ENCODE measurements at places on chromosomes 4 and X.

DNA sequence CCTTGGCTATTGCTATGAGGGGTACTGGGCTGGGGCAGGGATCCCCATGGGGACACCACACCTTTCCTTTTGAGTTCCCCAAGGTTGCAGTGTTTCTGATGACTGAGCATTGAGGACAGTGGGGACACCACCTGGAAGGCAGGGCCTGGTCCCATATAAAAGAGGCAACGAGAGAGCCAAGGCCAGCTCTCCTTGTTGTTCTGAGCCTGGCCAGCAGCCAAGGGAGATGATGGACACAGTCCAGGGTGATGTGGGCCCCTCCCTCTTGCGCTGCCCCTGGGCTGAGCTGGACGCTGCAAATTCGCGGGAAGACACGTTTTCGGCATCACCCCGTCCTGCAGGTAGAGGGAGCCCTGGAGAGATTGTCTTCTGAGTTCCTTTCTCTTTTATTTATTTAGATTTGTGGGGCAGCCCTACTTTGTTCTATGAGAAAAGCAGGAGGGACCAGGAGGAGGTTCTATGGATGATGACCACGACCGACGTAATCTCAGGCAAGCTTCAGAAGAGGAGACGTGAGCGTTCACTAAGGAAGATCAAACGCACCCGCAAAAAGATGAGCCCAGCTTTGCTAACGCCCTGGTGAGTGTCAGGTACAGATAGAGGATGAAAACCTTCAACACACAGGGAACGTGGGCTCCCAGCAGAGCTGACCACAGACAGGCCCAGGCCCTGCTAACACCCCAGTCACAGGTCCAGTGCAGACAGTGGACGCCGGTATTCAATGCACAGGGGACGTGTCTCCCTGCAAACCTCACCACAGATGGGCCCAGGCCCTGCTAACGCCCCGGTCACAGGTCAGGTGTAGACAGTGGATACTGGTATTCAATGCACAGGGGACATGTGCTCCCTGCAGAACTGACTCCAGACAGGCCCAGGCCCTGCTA lies 97.4 kb downstream of the SHOX start:
- no peaks in the 10 kb centered on the region for H3K4me1 ChIP-seq
- H3K27ac ChIP-seq, result no peak overlapping the region
- no peak overlapping the region for H3K4me3 ChIP-seq
- H3K27me3 ChIP-seq, result no peaks in the 10 kb centered on the region
- DNase-seq, result no peak

DNA sequence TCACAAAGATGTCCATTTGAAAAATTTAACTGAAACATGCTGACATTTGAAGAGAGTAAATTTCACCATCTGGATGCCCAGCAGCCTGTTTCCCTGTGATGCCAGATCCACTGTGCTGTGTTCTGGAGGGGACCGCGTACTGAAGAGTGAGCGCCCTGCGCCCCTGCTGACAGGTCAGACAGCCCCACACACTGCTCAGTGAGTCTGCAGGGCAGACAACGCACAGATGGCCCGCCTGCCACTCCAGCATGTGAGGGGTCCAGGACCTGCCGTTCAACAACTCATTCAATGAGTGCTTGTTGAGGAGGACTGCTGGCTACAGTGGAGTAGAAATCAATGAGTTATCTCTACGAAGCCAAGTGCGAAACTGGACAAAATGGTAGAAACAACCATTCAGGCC lies 49.2 kb downstream of the FGFRL1 start:
- no peak overlapping the region for H3K27ac ChIP-seq
- no peaks in the 10 kb centered on the region for H3K36me3 ChIP-seq
- no peak overlapping the region for H3K4me3 ChIP-seq
- peaks cover 53% of the 10 kb centered on the region for H3K27me3 ChIP-seq
- no peaks in the 10 kb centered on the region for H3K4me1 ChIP-seq

GRCh38 chr4:133320576-133321170 lies 171.6 kb downstream of the PCDH10 start:
- no peaks in the 10 kb centered on the region for H3K36me3 ChIP-seq
- no peaks in the 10 kb centered on the region for H3K27me3 ChIP-seq
- DNase-seq, result no peak
- H3K4me1 ChIP-seq, result no peaks in the 10 kb centered on the region

- H3K4me1 ChIP-seq, result no peaks in the 10 kb centered on the region
- no peaks in the 10 kb centered on the region for H3K36me3 ChIP-seq
- no peak overlapping the region for H3K27ac ChIP-seq
- H3K27me3 ChIP-seq, result no peaks in the 10 kb centered on the region
- H3K4me3 ChIP-seq, result no peak overlapping the region
Measured at GRCh38 chr4:159077702-159078495, 25.0 kb upstream of the RAPGEF2 start.

DNA sequence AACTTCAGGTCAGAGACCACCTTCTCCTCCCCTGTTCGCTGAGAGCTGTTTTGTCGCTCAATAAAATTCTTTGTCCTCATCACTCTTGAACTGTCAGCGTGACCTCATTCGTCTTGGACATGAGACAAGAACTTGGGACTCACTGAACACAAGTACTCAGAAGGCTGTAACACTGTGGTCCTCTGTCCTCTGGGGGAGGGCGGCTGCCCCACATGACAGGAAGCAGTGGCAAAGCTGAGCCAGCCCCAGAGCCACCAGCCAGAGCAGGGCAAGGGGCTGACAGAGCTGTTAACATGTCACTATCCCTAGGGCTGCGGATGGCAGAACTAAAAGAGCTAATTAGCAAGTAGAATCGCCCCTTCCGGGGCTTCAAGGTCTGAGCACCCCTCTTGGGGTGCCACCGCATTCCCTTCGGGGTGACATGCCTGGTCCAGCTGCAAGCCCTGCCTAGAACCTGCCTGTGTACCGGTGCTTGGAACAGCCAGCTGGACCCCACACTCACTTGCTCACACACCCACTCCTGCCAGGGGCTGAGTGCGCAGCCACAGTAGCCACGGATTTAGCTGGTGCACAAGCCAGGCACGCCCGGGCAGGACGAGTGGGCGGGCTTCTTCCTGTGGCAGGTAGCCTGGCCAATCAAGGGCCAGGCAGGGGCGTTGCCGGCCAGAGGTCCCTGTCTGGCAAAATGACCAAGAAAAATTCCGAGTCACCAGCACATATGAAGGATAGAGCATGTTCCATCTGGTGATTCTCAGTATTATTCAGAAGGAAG lies 648.6 kb upstream of the AGA start:
- H3K27me3 ChIP-seq, result no peaks in the 10 kb centered on the region
- no peak overlapping the region for H3K4me3 ChIP-seq
- H3K4me1 ChIP-seq, result no peaks in the 10 kb centered on the region
- H3K27ac ChIP-seq, result no peak overlapping the region

GRCh38 chr4:166808380-166808779 lies 425.9 kb downstream of the SPOCK3 start:
- no peak overlapping the region for H3K27ac ChIP-seq
- H3K4me1 ChIP-seq, result no peaks in the 10 kb centered on the region
- no peak for DNase-seq
- no peak overlapping the region for H3K4me3 ChIP-seq

DNA sequence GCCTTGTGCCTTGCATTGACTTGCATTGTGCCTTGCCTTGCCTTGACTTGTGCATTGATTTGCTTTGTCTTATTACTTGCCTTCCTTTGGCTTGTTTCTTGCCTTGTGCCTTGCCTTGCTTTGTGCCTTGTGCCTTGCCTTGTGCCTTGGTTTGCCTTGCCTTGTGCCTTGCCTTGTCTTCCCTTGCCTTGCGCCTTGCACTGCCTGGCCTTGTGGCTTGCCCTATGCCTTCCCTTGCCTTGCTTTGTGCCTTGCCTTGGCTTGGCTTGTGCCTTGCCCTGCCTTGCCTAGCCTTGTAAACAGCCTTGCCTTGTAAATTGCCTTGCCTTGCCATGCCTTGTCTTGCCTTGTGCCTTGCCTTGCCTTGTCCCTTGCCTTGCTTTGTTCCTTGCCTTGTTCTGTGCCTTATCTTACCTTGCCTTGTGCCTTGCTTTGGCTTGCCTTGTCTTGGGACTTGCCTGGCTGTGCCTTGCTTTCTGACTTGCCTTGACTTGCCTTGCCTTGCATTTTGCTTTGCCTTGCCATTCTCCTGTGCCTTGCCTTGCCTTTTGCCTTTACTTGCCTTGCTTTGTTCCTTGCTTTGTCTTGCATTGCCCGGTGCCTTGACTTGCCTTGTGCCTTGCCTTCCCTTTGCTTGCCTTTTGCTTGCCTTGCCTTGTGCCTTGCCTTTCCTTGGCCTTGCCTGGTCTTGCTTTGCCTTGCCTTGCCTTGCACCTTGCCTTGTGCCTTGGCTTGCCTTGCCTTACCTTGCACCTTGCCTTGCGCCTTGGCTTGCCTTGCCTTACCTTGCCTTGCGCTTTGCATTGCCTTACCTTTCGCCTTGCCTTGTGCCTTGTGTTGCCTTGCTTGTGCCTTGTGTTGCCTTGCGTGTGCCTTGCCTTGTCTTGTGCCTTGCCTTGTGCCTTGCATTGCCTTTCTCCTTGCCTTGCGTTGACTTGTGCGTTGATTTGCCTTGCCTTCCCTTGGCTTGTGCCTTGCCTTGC lies 97.5 kb downstream of the TAB3 start:
- no peak for DNase-seq
- no peaks in the 10 kb centered on the region for H3K36me3 ChIP-seq
- H3K4me1 ChIP-seq, result no peaks in the 10 kb centered on the region
- no peaks in the 10 kb centered on the region for H3K27me3 ChIP-seq
- H3K27ac ChIP-seq, result no peak overlapping the region

DNA sequence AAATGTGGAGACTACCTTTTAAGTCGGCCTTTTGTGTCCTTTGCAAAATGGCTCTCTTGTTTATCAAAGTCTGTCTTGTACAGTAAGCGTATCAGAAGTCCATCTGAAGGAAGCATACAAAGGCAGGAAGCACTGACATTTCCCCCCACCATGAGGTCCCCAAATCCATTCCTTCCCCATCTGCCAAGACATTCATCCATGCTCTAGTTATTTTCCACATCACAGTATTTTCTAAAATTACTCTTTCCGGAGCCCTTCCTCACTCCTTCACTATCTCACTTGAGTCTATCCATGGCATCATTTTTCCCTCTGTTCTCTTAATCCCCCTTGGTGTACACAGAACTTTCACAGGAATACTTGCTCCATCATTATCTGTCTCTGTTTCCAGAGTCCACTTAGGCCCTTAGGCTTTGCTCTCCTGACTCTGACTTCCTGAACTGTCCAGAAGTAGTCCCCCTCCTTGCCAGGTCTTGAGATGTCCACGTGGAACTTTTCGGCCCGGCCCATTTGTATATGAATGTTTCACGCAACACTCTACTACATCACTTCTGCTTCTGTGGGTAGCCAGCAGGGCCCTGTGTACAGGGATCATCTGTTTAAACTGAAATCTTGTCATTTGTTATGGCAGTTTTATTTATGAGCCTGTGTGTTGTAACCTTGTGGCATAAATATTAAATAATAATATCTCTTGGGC lies 2.1 kb downstream of the SEL1L3 start:
- no peak overlapping the region for H3K4me3 ChIP-seq
- DNase-seq, result no peak
- H3K27me3 ChIP-seq, result peaks cover 4% of the 10 kb centered on the region
- H3K36me3 ChIP-seq, result no peaks in the 10 kb centered on the region
